Mesenteric fat pad (tissue), 1 donor: ENCODE measurements at places on chromosomes 6 and 20.

DNA sequence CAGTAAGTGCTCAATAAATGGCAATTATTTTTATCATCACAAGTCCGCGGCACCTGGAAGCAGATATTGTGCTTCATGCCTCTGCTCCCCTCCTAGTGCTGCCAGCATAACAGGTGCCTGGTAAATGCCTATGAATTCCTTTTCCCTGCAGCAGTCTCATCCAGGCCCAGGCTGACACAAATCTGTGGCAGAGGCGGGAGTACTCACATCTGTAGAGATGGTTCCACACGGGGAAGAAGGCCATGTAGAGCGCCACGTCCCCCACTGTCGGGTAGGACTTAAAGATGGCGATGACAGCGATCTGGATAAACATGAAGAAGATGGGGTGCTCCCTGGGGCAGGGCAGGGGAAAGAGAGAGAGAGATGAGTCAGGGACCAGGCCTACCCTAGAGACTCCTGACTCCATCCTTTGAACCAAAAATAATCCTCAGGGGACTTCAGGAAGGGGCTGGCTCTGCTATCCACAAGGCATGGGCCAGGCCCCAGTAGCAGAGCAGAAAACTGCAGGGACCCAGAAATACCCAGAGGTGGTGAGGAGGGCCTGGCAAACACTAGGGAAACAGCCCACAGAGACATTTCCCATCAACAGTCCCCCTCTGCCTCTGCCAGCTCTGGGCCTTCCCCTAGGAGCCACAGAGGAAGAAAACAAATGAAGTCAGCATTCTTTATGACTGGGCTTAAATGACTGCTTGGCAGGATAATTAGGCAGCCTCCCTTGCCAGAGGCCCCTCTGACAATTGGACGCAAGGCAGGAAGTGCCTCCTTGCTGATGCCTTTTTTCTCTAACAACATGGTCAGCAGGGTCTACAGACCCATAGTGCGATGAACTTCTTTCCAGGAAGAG is 23.0 kb downstream of the MAP1LC3A start:
- DNase-seq = peak; percentile 43

- DNase-seq = no peak
These were observed 103.6 kb upstream of the CNKSR3 start for GRCh38 chr6:154614101-154614500.

DNA sequence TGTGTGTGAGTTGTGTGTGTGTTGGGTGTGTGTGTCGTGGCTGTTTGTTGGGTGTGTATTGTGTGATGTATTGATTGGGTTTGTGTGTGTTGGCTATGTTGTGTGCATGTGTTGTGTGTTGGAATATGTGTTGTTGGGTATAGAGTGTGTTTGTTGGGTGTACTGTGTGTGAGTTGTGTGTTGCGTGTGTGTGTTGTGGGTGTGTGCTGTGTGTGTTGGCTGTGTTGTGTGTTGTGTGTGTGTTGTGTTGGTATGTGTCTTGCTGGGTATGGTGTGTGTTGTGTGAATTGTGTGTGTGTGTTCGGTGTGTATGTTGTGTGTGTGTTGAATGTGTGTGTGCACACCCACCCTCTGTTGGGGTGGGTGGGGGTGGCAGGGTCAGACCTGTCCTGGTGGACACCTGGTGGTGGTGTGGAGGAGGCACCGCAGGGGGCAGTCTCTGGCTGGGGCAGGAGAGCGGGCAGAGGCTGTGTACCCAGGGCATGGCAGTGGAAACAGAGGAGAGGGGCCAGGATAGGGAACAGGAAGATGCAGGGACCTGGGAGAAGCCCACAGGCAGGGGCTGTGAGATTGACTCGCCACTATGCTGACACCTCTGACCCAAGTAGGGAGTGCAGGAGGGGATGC is 25.5 kb upstream of the PXDC1 start:
- peak; percentile 64 for DNase-seq

DNA sequence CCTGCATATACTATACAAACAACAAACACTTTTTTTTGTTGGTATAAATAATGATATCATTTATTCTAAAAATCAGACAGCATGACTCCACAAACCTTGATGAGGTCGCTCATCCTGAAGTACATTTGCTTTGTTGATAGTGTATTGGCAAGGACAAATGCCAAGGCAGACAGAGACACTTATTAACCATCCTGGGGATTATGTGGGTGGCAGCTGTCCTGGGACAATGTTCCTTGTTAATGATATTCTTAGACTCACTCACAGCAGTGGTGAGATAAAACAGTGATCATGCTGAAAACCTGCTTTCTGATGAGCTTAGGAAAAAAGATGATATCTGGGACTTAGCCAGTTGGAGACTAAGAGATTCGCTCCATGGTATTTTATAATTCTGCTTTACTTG is 85.4 kb upstream of the OGFRL1 start:
- DNase-seq = no peak

- DNase-seq = no peak
These were observed 12.3 kb downstream of the LBP start for GRCh38 chr20:38358556-38358955.

GRCh38 chr20:7497985-7498384 is 442.3 kb downstream of the HAO1 start:
- DNase-seq = no peak

DNA sequence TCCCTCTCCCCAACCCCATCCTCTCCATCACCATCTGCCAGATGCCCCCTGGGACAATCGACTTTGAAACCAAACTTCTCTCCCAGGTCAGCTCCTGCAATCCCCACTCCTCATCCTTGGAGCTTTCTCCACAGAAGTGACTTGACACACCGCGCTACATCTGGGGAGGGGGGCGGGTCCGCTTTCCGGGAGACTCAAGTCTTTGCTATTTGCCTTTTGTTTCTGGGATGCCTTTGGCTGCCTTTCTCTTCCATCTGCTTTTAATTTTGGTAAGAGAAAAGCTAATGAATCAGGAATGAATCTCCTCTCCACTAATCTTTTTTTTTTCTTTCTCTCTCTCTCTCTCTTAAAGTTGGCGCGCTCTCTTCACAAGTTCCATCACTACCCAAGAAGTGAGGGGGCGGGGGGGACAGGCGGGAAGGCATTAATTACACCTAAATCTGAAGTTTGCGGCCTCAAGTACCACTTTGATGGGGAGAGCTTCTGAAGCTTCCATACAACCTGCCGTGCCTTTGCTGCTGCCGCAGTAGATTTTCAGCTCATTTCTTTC is 664 bp upstream of the TPBG start:
- no peak for DNase-seq

GRCh38 chr6:73523434-73524123 is 2.7 kb upstream of the EEF1A1 start:
- DNase-seq = peak; percentile 91
